ENCODE measurements at places on chromosomes 7 and 10.

DNA sequence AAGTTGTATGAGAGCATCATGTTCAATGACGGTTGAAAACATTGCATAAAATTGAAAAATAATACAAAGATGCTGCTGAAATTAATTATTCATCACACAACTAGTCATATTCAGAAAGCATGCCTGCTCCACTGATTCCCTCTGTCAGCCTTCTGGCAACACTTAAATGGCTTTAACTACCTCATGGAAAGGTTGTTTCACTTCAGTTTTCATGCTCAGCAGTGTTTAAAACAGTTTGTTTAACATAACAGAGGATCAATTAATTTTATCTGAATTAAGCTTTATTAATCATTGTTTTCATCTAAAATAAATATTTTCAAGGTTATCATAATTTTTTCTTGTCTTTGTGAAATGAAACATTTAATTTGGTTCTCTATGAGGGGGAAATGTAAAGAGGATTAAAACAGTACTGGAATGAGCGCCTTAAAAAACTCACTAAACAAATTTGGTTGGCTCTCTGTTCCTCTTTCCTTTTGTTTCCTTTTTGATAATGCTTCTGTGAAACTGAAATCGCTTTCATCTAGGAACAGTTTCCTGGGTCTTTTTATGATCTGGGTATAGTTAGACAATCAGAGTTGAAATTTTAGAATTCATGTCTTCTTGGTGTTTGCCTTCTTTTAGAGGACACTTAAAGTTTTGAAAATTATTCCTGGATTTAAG is 427.4 kb downstream of the SH2D4B start:
- no peak for DNase-seq

- DNase-seq = no peak
Measured at GRCh38 chr7:19554581-19554980, 154.3 kb downstream of the POLR1F start.

DNA sequence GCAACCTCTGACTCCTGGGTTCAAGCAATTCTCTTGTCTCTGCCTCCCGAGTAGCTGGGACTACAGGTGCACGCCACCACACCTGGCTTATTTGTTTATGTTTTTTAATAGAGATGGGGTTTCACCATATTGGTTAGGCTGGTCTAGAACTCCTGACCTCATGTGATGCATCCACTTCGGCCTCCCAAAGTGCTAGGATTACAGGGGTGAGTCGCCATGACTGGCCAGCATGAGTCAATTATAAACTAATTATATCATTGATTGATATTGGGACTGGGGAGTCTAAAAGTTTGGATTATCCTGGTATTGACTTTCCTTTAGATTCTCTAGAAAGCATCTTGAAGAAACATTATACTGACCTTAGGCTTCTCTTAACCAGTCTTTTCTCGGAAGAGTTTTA is 73.9 kb upstream of the CCNY start:
- DNase-seq = no peak

DNA sequence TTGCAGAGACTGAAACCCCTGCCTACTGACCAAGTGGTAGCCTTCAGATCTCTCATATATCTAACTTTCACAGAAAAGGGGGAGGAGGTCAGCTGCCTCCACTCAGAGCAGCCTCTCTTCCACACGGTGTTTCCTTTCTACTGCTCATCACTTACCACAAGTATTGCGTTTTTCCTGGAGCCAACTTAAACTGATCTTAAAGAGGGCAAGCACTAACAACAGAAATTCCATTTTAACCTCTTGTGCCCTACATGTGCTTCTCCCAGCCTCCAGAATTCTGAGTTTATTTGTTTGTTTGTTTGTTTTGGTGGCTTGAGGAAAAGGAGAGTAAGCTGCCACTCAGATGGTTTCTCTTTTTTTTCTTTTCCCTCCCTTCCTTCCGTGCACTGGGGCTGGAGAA is 19.1 kb downstream of the SKIDA1 start:
- no peak for DNase-seq

GRCh38 chr10:76395251-76395650 is 963.8 kb downstream of the LRMDA start:
- DNase-seq = no peak

DNA sequence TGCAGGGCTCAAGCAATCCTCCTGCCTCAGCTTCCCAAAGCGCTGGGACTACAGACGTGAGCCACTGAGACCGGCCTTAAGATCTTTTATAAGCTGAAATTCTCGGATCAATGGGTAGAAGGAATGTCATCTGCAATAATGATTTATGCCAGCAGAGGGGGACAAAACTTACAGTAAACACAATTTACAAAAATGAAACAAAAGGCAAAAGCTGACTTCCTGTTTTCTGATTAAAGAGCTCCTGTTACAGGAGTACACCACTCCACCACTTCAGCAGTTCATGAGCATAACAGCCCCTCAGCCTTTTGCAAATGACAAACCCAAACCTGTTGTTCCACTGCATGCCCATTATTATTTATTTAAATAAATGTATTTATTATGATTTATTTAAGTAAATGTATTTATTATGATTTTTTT is 88.5 kb upstream of the ATP6V0A4 start:
- no peak for DNase-seq

DNA sequence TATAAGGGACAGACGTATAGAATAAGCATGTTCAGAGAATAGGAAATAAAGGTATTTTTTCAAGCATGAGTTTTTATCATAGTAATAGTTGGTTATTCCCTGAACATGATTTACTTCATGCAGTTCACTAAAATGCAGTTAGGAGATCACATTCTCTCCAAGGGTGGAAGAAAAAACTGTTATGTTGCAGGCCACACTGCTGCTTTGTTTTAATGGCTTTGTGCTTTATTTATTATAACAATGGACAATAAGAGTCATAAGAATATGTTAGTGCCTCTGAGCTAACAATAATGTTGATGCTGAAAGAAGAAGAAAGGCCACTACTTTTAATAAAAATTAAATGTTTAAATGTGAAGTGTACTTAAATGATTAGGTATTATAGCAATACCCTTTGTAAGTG is 78.5 kb upstream of the GATAD1 start:
- no peak for DNase-seq

- no peak for DNase-seq
Measured at GRCh38 chr7:112580717-112581435, 100.1 kb downstream of the LSMEM1 start.

- no peak for DNase-seq
Measured at GRCh38 chr7:127911968-127912511, 119.2 kb downstream of the LRRC4 start.

- DNase-seq = no peak
Measured at GRCh38 chr7:49513911-49514310, 259.5 kb upstream of the VWC2 start.

- no peak for DNase-seq
Measured at GRCh38 chr7:1234881-1235500, 2.3 kb downstream of the UNCX start.

GRCh38 chr7:32427769-32428291 is 62.4 kb downstream of the LSM5 start:
- DNase-seq = peak; percentile 10

GRCh38 chr7:14850039-14850438 is 52.5 kb downstream of the DGKB start:
- no peak for DNase-seq

DNA sequence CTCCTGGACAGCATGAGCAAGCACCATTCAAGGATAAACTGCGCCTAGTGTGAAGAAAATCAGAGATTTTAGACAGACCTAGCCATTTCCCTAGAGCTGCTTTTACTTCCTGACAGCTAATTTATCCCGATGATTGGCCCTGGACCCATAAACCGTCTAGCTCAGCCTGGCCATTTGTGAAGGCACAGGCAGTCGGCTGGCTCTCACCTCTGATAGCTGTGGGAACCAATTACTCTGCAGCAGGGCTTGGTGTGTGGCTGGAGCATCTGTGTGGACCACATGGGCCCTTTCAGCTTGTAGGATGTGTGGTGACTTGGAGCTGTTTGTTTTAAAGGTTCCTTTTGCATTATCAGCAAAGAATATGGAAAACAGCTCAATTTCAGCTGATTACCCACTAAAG is 111.1 kb upstream of the NPY start:
- DNase-seq = no peak

GRCh38 chr7:109945820-109946518 is 1145.0 kb upstream of the LRRN3 start:
- DNase-seq = no peak

GRCh38 chr7:98133621-98134303 is 27.1 kb downstream of the LMTK2 start:
- no peak for DNase-seq

GRCh38 chr7:11345621-11346020 is 371.9 kb downstream of the PHF14 start:
- DNase-seq = no peak

DNA sequence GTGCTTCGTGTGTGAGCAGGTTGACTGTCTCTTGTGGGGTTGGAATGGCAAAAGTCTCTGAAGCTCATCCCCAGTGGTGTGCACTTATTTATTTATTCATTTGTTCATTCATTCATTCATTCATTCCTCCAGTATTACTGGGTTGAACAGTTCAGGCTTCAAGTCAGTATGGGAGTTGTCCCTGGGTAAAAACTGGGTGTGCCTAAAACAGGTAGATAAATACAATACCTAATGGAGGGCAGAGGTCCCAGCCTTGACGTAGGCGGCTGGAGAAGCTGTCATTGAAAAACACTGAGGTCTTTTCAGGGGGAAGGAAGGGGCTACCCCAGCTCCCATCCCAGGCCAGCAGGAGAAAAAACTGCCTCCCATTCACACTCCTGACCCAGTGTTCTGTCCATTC is 11.0 kb downstream of the CASP7 start:
- DNase-seq = no peak

- DNase-seq = no peak
Measured at GRCh38 chr7:91285696-91286355, 21.6 kb downstream of the FZD1 start.

- no peak for DNase-seq
Measured at GRCh38 chr10:69952069-69952800, 100.4 kb upstream of the MACROH2A2 start.

DNA sequence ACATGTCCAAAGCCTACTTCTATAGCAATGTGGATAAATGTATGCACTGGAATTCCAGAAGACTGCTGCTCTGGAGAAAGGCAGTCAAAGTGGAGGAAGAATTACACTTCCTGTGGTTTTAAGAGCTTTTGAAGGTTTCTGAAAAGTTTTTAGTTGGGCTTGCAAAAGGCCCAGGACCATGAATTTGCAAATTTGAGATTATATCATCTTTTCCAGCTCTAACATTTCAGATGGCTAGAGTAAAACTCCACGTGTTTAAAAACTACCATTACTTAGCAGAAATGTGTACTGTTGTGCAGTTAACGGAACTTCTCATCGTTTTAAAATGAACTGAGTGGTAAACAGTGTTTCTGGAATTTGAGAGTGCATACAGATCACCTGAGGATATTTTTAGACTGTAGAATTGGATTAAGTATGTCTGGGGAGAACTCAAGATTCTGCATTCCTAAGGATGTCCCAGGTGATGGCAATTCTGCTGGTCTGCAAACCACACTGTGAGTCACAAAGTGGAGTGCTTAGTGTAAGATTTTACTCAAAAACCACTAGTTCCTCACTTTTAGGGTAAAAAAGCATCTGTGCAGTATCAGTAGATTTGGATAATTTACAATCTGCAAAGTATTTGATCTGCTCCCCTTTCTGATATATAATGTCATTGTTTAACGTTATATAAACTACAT is 32.9 kb upstream of the CCDC71L start:
- DNase-seq = no peak

DNA sequence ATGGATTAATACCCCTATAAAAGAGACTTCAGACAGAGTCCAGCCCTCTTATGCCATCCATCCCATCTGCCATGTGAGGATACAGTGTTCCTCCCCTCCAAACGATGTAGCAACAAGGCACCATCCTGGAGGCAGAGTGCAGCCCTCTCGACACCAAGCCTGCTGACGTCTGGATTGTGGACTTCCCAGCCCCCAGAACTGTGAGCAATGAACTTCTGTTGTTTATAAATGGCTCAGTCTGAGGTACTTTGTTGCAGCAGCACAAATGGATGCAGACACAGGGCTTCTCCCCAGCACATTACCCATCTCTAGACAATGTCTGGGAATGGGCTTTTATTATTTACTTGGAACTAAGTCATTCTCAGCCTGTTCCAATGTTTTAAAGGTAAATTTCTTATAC is 195.6 kb downstream of the WDR37 start:
- no peak for DNase-seq

GRCh38 chr7:17401791-17402627 is 103.6 kb downstream of the AHR start:
- no peak for DNase-seq

DNA sequence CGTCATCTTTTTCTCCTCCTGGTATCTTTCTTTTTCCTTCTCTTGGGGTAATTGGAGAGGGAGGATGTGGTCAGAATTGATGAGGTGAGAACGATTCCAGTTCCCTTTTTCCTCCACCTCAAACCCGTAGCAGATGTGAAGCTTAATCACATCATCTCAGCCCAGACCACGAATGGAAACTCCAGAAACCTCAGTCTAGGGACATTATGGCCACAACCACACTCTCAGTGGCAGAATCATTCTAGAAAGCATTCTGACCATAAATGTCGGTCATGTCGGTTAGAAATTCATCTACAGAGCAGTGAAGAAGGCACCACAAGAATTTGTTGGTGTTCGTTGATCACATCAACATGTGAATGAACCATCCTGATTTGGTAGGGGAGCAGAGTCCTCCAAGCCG is 78.7 kb downstream of the GATA3 start:
- no peak for DNase-seq

DNA sequence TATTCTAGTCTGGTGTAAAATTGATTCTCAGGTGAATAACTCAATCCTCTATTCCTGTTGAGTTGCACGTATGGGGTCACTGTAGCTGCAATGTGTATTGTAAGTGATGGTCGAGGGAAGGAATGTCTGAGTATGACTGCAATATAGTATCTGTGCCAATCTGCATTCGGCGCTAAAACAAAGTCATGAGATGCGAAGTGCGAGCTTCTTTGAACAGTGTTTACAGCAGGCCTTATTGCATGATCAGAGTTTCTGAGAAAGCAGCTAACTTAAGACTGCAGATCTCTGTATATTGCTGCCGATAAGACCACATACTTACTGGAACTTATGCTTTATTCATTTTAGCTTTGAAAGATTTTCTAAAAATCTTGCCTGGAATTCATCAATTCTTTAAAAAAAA is 341.7 kb upstream of the BMPER start:
- DNase-seq = no peak

DNA sequence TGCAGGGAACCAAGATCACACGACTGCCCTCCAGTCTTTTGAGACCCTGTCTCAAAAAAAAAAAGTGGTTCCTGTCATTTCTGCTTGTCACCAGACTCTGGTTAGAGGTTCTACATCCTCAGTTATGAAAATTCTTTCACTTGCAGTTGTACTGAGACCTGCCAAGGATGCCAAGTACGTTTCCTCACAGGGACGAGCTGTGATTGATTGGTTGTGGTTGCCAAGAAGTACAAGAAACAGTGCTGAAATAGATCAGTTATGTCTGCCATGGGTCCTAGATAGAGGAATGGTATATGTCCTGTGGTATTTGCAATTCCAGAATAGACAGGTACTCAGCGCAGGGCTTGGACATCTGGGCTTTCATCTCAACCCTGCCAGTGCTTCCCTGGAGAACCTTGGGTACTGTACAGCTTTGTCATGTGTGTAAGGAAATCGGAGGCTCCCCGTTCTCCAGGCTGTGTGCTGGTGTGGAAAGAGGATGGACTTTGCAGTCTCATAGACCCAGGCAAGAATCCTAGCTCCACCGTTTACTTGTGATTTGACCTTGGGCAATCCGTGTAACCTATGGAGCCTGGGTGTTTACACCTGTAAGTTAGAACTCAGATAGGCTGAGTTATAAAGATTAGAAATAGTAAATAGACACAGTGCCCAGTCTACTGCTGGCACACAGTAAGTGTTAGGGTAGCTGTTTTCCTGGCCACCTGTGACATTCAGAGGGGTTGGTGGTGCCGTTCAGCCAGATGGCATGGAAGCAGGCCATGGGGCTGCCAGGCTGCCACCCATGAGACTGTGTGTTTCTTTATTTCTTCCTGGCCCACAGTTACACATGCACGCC is 53.0 kb downstream of the COL13A1 start:
- DNase-seq = no peak

All from stimulated activated CD8-positive, alpha-beta memory T cell treated with anti-CD3 and anti-CD28 coated beads, Interleukin-4, amount 100 ng/mL, for 1 hour (primary cell).